Stromal cell of bone marrow (primary cell): ENCODE measurements at places on chromosomes 7 and 10.

DNA sequence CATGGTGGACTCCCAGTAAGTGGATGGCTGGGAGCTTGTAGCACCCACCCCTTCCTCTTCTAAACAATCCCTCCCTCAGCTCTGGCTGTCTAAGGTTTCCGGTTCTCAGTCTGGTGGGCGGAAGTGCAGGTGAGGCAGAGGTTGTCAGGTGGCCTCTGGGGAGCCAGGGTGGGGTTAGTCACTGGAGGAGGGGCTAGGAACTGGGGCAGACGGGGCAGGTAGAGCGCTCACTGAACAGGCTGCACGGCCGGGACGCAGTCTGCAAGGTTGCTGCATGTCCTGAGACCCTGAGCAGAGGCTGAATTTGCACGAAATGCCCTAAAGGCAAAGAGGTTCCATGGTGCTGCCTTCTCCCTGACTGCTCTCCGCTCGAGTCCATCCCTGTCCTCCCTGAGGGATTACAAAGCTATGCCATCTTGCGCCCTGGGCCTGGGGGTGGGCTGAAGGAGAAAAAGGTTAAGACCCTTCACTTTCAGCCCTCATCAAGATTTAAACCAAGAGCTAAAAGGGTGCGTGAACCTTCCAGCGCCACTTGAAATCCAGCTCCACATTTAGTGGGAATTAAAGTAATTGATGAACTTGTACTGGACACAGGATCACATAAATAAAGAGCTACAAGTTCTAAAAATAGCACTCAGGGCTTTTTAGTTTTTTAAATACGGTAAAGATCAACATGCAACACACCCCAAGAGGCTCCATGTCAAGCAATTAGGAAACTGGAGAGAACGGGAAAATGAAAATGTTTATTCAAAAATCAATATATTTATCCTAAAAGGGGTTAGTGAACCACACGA is 62.3 kb upstream of the CTBP2 start:
- DNase-seq, result no peak

DNA sequence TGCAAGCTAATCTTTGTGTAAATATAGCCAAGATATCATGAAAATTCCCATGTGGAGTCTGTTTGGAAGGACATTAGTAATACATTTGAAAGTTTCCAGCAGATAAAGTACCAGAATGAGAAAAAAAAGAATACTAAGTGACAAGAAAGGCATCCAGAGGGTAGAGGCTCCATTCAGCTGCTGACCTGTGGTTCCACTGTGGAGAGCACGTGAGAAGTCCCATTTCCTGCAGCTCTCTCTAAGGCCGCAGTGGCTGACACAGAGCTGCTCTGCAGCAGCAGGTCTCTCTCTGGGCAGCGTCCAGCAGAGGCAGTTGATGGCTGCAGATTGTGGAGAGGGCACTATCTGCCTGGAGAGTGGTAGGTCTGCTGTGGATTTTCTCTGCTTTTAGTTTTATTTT is 100.1 kb upstream of the TMEM72 start:
- DNase-seq, result no peak

GRCh38 chr10:93837822-93838221 is 56.0 kb upstream of the SLC35G1 start:
- DNase-seq, result no peak

- DNase-seq, result no peak
These were observed 112.7 kb downstream of the SNX10 start for GRCh38 chr7:26404189-26404996.

DNA sequence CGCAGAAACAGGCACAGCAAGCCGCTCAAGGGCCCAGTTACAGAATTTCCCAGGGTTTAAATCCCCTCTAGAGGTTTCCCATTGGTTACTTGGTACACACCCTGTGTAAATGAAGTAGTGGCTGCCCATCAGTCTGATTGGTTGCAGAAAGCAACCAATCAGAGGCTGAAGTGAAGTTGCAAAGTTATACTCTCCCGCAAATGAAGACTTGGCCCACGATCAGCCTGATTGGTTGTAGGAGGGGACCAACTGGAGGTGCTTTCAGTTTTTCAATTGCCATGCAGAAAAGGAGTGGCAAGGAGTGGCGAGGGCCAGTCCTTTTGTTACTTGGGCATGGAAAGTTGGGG is 909.2 kb upstream of the AUTS2 start:
- no peak for DNase-seq

DNA sequence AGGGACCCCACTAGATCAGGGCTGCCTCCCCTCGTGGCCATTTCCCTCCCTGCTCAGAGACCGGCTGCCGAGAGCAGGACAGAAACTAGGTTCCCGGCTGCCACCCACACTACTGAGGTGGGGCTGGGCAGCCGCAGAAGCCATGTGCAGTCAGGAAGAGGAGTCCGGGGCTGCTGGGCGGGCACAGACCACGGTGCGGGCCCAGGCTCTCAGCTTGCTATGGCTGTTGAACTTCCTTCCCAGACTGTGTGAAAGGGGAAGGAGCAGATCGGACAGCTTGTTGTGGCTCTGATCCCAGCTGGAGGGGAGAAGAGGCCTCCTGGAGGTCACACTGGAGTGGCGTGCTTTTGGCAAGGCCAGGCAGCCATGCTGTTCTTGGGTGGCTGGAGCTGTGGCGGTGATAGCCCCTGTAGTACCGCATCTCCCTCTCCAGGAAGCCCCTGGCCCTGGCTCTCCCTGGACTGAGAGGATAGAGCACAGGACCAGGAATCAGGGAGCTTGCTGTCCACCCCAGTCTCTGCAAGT is 56.8 kb downstream of the HK1 start:
- no peak for DNase-seq

- DNase-seq, result no peak
These were observed 330.6 kb downstream of the CCSER2 start for GRCh38 chr10:84659027-84659426.

DNA sequence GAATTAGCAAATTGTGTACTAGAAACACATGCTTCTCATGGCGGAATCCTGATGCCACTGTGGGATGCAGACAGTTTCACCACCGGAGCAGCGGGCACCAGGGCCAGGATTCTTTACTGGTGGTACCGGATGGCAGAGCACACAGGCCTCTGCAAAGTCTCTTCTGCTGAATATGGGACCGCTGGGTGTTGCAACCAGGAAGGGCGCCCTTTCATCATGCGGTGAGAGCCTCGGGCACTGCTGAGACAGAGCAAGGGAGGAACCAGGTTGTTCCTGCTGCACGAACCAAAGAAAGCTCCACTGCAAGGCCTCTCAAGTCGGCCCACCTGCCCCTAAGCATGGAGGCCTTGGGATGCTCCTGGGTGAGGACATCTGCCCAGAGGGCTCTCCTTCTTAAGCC is 57.0 kb upstream of the NMT2 start:
- DNase-seq, result no peak
